ENCODE measurements at places on chromosomes 7 and 10. TPM values are rescaled to one million over a fixed set of nuclear protein-coding genes. Genes with fewer than 3 reads are reported as not detected.
A peak's percentile ranks its signal among the peaks of the same experiment; 100 is the strongest.

DNA sequence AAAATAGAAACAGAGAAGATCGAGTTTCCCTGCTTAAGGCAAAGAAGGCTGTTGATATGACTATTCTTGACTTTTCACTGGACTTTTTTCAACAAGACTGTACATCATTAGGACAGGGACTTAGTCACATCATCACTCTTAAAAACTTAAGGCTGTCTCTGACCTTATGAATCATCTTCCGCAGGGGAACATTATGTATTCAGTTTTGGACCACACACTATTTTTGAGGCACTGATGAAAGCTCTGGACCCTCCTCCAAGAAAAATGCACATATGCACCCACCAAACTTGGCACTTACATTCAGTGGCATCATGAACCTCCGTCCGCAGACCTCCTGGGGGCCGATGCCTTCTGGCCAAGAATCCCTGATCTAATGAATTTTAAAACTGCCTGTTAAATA is 96.4 kb downstream of the CALD1 start:
- H3K27me3 ChIP-seq: peaks cover 2% of the 10 kb centered on the region
- DNase-seq: no peak
- no peaks in the 10 kb centered on the region for H3K36me3 ChIP-seq
- no peak overlapping the region for H3K27ac ChIP-seq
- H3K4me1 ChIP-seq: no peaks in the 10 kb centered on the region

FAM25G gene
- polyA plus RNA-seq: not detected

DNA sequence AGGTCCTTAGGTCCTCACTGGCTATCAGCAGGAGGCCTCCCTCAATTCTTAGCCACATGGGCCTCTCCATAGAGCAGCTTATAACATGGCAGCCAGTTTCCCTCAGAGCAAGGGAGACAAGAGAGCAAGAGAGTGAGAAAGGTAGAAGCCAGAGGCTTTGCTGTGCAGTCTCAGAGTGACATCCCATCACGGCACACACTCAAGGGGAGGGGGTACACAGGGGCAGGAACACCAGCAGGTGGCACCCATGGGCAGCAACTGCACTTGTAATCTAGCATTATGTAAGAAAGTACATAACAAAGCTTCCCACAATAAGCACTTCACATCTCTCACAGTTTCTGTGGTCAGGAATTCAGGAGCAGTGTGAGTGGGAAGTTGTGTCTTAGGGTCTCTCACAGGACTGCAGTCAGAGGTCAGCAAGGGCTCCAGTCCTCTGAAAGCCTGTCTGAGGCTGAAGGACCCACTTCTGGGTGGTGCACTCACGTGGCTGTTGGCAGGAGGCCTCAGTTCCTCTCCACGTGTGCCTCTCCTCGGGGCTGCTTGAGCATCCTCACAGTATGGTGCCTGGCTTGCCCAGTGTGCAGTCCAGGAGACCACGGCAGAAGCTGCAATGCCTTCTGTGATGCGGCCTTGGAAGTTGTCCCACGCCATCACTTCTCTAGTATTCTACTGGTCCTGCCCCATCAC is 159.4 kb downstream of the OAT start:
- H3K36me3 ChIP-seq: no peaks in the 10 kb centered on the region
- DNase-seq: no peak
- H3K27me3 ChIP-seq: no peaks in the 10 kb centered on the region
- no peaks in the 10 kb centered on the region for H3K4me1 ChIP-seq

RBP3 gene
- polyA plus RNA-seq: 0.06 TPM

- H3K4me3 ChIP-seq: no peak overlapping the region
- peaks cover 70% of the 10 kb centered on the region for H3K36me3 ChIP-seq
- no peaks in the 10 kb centered on the region for H3K4me1 ChIP-seq
- no peaks in the 10 kb centered on the region for H3K27me3 ChIP-seq
- H3K27ac ChIP-seq: no peak overlapping the region
These were observed 22.7 kb downstream of the HKDC1 start for GRCh38 chr10:69242852-69243212.

DNA sequence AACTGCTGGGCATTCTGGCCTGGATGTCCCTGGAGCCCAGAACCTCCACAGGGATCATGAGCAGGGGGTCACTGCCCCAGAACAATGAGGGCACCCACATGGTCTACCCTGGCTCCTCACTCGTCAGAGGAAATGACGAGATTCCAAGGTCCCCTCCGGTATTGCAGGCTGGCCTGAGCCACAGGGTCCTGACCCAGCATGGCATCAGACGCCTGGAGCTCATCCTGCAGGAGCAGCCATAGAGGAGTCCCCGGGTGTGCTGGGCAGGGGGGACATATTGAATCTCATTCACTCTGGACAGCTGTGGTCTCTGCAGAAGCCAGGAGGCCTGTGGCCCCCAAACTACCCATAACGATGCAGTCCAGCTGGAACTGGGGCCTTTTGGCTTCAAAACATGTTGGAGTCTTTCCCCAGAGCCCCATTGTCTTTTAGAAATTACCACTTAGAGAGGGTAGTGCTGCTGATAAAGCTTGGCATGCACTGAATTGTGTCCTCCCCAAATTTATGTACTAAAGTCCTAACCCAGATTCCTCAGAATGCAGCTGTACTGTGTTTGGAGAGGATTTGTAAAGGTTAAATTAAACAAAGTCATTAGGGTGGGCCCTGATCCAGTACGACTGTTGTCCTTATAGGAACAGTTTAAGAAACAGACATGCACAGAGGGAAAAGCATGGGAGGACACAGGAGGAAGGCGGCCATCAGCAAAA is 27.7 kb downstream of the ANXA8 start:
- H3K27ac ChIP-seq: peak overlapping the region; percentile 17
- peak; percentile 67 for DNase-seq
- H3K4me1 ChIP-seq: peaks cover 55% of the 10 kb centered on the region
- H3K4me3 ChIP-seq: no peak overlapping the region
- no peaks in the 10 kb centered on the region for H3K27me3 ChIP-seq

- DNase-seq: peak; percentile 9
- no peaks in the 10 kb centered on the region for H3K36me3 ChIP-seq
- H3K27ac ChIP-seq: no peak overlapping the region
- H3K4me3 ChIP-seq: no peak overlapping the region
- no peaks in the 10 kb centered on the region for H3K4me1 ChIP-seq
These were observed 142.2 kb downstream of the EMX2 start for GRCh38 chr10:117684672-117685211.

Data from large intestine (tissue), 12 donors.